ENCODE measurements at places on chromosomes 6 and 20.

DNA sequence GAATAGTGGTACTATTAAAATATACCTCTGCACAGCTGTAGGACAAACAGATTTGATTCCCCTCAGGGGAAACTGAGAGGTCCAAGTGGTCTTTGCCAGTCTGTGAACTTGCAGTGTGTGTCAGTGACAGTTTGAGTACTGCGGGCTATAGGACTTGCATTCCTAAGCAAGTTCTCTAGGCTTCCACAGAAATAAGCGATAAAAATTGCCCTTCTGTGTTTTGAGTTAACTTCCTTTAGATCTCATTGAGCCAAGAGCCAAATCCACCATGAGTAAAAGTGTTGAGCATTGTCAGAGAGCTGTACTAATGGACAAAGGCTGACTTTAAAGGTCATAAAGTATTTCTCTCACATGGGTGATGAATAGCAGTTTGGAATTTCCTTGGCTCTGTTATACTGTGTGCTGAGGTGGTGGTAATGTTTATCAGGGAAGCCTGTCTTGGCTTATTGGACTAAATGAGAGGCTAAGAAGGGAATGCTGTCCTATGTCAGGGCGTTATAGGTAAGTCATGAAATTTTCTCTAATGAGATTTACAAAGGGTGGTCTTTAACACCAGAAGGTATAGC, 122.6 kb upstream of the MAP3K7 start:
- no peak for DNase-seq

GRCh38 chr20:2917266-2917665, 44.0 kb downstream of the PTPRA start:
- DNase-seq: no peak

DNA sequence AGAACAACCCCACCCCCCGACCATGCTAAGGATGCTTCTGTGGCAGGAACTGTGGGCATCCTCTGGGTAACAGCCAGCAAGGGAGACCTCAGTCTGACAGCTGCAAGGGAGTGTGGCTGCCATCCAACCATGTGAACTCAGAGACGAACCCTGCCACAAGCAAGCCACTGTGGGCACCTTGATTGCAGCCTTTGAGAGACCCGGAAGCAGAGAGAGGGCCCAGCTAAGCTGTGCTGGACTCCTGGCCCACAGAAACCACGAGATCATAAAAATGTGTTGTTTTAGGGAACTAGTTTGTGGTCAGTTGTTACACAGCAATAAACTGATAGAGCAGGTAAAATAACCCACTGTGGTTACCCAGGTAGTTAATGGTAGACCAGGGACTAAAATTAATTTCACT, 414.6 kb downstream of the CDH26 start:
- DNase-seq: no peak

DNA sequence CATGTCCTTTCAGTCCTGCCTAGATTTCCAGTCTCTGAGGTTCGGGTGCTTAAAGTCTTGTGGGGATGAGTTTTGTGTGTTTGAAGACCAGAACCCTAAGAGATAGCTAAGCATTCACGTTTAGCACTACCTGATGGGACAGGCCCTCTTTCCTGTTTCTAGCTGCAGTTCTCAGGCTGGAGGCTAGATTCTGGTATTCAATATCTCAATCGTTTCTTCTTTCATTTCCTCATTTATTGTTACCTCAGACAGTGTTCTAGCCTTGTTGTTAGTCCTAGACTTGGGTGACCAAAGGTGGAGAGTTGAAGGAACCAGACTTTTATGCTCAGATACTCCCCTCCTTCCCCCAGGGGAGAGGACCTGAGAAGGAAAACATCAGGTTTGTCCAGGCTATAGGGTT, 16.8 kb downstream of the CEP250 start:
- no peak for DNase-seq

- no peak for DNase-seq
Measured at GRCh38 chr20:50510706-50511542, 741 bp downstream of the PTPN1 start.

- no peak for DNase-seq
Measured at GRCh38 chr20:24662322-24662721, 192.9 kb downstream of the SYNDIG1 start.

All from NCI-H1436 treated with DMSO at 0.1 percent for 48 hours (cell line).